ENCODE measurements at places on chromosomes 7 and 10. TPM values are rescaled to one million over a fixed set of nuclear protein-coding genes. Genes with fewer than 3 reads are reported as not detected.

GRCh38 chr10:822661-823367 is 108.7 kb downstream of the LARP4B start:
- no peak for DNase-seq

The VIPR2 gene
- not detected for total RNA-seq

The IFIT2 gene
- 17.6 TPM for total RNA-seq

DNA sequence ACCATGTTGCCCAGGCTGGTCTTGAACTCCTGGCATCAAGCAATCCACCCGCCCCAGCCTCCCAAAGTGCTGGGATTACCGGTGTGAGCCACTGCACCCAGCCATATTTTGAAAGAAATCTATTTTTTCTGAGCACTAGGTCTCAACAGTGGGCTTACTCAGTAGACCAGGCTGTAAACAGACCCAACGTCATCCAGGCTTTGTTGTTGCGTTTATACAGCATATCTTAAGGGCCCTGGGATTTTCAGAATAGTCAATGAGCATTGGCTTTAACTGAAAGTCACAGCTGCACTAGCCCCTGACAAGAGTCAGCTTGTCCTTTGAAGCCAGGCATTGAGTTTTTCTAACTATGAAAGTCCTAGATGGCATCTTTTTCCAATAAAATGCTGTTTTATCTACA is 49.8 kb downstream of the STK17A start:
- no peak for DNase-seq

The C10orf105 gene
- 0.31 TPM for total RNA-seq

The RADIL gene
- total RNA-seq = not detected

The CPXM2 gene
- total RNA-seq = not detected

The IGF2BP3 gene
- 1.4 TPM for total RNA-seq

The AQP1 gene
- 0.35 TPM for total RNA-seq

GRCh38 chr7:137747359-137748031 is 99.3 kb downstream of the DGKI start:
- DNase-seq = no peak

GRCh38 chr10:3735175-3735574 is 49.8 kb downstream of the KLF6 start:
- DNase-seq = no peak

- DNase-seq = no peak
Measured at GRCh38 chr10:7362471-7362870, 48.4 kb downstream of the SFMBT2 start.

The CCDC3 gene
- 0.99 TPM for total RNA-seq
